GM13977 (cell line): ENCODE measurements at places on chromosomes 7 and 10.

- no peak for DNase-seq
These were observed 23.7 kb downstream of the MDH2 start for GRCh38 chr7:76071316-76072242.

DNA sequence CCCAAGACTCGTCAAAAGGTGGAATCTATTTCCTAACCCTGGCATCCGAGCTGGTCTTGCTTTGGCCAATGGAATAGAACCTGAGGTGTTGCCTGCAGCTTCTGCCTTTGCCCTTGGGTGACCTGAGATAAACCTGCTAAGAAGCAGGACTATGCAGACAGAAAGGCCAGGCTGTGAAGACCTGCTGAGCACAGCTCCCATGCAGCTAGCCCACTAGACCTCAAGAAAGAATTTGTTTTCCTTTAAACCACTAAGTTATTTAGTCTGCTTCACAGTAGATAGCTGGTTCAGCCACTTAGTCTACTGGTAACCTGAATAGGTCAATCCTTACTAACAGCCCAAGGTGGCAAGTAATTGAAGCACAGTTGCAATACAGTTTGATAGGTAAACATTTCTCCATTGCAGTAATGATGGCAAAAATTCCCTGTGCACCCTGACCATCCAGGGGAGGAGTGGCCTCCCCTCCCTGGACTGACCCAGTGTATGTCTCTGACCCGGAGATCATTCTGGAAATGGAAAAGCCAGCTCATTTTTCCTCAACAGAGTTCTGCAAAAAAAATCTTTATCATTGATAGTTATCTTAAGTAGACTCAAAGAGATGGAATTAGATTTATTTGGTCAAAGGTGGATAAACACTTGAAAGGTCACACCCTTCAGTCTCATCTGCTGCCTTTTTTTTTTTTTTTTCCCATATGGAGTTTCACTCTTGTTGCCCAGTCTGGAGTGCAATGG is 20.0 kb downstream of the TNS3 start:
- no peak for DNase-seq

- no peak for DNase-seq
These were observed 722.8 kb downstream of the AUTS2 start for GRCh38 chr7:70321016-70321590.

DNA sequence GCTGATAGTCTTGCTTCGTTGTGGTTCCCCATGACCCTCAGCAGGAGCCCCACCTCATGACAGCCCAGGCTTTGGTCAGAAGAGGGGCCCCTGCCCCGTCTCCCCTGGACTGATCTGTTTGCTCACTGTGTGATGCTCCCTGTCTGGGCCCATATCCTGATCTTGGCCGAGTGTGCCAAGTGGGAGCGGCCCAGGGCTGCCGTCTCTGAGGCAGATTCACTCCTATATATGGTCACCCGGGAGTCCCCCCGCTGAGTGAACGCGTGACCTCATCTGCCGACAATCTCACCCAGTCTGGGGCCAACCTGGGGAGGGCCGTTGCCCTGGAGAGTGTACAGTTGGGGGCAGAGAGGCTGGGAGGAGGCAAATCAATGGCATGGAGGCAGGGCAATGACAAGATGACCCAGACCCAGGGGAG is 34.5 kb downstream of the PPIF start:
- DNase-seq, result no peak

DNA sequence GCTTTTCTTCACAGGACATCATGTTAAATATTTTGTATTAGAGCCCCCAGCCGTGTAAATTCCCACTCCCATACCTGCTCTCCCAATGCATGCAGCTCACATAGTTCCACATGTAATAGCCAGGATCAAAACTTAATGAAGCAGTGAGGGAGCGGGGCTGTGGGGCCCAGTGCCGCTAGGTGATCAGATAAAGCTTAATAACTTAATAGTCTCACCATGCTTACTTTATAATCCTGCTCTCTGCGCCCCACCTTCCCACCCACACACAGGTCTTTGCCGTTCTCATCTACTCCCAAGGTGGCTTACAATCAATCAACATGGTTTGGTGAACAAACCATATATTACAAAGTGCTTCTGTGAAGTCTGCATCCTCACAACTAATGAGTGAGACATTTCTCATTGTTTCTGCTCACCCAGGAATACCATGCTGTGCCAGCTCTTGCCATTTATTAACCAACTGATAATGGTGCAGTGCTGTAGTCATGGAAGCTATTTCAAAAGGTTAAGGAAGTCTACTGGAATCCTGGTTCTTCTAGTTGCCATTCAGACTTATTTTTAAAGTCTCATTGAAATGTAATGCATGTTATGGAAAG is 156.4 kb downstream of the CTTNBP2 start:
- DNase-seq, result no peak
